ENCODE measurements at places on chromosomes 12 and 14.

DNA sequence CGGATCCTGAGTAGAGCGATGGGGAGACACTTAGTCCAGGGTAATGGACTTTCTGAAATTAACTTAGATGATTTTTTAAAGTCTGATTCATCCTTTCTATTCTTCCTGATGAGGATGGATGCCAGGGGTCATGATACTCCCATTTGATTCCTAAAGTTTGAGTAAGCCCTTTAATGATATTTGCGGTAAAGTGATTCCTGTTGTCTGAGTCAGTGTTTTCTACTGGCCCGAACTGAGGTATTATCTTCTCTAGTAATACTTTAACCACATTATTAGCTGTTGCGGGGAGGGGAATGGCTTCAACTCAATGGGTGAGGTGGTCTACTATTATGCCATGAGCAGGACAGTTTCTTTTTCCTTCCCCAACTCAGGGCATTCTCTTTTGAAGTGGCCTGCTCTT is 111.6 kb downstream of the RIN3 start:
- no peak for DNase-seq

- no peak for DNase-seq
Measured at GRCh38 chr14:91377700-91378652, 39.6 kb downstream of the CCDC88C start.

DNA sequence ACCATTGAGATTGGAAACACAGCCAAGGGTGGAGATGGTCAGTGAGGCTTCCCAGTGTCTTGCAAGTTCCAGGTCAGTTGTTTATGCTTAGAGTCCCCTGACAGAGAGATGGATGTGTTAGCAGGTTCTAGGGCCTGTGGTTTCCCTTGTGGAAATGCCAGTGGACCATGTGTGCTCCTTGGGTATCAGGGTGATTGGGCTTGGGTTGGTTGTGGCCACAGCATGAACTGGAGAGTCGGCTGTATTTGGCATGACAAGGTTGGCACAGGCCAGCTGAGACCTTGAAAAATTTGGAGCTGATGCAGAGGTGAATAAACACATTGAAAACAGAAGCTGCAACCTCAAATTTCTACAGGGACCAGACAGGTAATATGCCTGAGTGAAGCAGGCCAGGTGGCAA is 668.0 kb downstream of the DIO2 start:
- DNase-seq = no peak

GRCh38 chr12:14731821-14732220 is 35.4 kb upstream of the GUCY2C start:
- no peak for DNase-seq

GRCh38 chr12:24014915-24015832 is 65.7 kb upstream of the SOX5 start:
- DNase-seq = no peak

DNA sequence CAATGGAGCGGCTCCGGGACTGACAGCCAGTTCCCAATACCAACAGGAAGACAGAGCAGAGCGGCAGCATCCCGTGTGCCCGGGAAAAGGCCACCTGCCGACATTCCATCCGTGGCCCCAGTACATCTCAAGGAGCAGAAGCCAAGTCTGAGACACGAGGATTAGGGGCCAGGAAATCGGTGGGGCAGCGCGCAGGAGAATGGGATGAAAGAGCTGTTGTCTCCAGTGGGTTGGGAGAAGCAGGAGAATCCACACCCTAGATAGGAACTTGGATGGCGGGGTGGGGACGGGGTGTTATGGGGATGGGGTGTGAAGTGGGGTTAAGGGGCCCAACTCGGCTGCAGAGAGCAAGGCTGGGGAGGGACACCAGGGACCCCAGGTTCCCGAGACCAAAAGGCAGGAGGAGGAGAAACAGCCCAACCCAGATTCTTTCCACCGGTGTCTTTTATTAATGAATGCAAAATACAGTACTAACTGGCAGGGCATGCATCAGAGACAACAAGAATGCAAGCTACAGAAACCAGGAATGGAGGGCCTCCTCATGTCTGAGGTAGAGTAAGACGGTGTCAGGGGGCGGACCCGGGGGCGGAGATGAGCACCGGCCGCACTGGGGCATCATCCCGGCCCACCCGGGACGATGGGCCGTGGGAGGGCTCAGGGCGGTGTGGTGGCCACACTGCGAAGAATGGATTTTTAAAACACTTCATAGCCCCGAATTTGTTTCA is 50.3 kb downstream of the BEGAIN start:
- DNase-seq = no peak

Measured in GM18507 (cell line).